Smooth muscle cell of bladder (primary cell): ENCODE measurements at places on chromosomes 4 and X. TPM values are rescaled to one million over a fixed set of nuclear protein-coding genes. Genes with fewer than 3 reads are reported as not detected.

Gene ATP2B3
- under 0.01 TPM in 1 of 2 replicates, not detected in the other for total RNA-seq

Gene FBXL5
- total RNA-seq: 105 and 108 TPM in 2 replicates

Gene SPACA5
- total RNA-seq: not detected in 2 replicates

Gene HERC6
- 3.0 and 3.8 TPM in 2 replicates for total RNA-seq

Gene RIBC1
- 0.71 and 0.74 TPM in 2 replicates for total RNA-seq

Gene PPP4R3C
- total RNA-seq: not detected in 2 replicates

Gene NWD2
- total RNA-seq: not detected in 2 replicates

Gene SLC6A8
- total RNA-seq: 9.8 and 20.7 TPM in 2 replicates

Gene ITGB1BP2
- 0.85 and 3.6 TPM in 2 replicates for total RNA-seq
